ENCODE measurements at places on chromosomes 7 and 10.

GRCh38 chr10:110885932-110886674 is 14.4 kb downstream of the PDCD4 start:
- DNase-seq = no peak

- no peak for DNase-seq
Measured at GRCh38 chr10:30510932-30511700, 77.1 kb downstream of the MAP3K8 start.

DNA sequence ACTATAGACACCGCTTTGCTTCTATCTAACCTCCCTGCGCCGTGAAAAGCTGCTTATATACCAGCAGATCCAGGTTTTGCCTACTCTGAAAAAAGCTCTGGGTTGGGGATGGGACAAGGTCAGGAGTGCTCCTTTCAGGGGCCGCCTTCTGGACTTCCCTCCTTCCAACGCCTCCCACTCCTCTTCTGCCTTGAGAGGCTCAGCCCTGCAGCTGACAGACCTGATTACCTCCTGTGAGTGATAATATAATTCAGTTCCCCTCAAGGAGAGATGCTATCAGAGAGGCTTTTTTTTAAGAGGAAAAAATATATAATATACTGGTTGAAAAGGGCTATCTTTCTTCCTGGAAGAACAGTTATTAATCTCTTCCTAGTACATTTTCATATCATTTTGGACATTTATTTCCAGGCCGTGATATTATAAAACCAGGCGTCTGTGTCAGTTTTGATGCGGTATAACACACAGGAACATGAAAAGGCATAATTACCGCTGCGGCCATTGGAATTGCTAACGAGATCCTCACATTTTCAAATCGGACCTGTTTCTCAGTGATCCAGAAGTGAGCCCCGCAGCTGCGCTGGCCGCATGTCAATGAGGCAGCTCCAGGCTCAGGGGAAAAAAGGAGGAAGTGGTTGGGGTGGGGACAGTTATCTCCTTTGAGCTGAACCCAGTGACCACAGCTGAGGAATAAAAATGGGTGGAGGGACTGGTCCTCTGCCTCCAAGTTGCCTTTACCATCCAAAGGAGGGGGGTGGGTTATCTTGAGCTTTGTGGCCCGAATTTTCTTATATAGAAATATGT is 457.1 kb downstream of the TYW1 start:
- no peak for DNase-seq

DNA sequence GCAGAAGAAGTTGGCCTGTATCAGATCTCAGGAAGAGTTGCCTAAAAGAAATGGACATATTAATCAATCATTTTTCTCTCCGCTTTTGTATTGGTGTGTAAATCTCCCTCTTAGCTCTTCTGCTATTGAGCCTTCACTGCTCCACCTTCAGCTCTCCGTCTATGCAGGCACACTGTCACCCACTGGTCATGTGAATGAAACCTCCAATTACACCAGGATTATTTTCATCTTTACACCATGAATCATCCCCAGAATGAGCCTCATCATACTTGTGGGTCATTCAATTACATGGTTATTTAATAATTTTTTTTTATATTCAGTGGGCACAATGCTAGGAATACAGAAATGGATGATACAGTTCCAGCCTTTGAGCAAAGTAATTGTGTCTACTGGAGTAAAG is 92.6 kb downstream of the LRRC4 start:
- DNase-seq = no peak

DNA sequence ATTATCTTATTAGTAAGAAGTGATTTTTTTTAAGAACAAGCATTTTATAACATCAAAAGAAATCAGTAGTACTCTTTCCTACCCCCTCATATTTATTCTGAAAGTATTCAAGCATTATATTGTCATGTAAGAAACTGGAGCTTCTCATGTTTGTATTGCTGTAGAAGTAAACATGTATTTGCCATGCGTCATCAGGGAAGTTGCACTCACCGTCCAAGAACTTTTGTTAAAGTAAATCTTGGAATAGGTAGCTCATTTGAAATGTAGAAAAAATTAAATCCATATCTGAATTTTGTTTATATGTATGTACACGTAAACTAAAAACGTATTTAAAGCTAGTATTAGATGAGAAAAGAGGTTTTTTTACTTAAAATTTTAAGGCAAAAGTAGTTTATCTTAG is 96.8 kb downstream of the PTEN start:
- DNase-seq = no peak

- DNase-seq = no peak
Measured at GRCh38 chr7:68155676-68156075, 1159.0 kb downstream of the TYW1 start.

- DNase-seq = no peak
Measured at GRCh38 chr10:35998026-35998425, 355.9 kb upstream of the FZD8 start.

DNA sequence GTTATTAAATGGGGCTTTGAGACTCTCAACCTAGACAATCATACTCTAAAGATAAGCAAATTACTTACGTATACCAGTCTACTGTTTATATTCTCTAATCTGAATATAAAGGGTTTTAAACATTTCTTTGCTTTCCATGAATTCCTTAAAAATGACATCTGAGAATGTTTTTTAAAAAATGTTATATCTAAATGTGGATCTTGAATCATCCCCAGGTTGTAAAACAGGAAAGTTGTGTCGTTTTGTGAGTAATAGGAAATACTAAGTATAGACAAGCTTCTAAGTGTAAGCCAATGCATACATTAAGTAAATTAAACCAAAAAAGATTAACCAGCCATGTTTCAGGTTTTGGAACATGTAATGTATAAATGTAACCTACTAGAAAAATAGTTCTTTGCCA is 26.8 kb downstream of the ADD3 start:
- no peak for DNase-seq

DNA sequence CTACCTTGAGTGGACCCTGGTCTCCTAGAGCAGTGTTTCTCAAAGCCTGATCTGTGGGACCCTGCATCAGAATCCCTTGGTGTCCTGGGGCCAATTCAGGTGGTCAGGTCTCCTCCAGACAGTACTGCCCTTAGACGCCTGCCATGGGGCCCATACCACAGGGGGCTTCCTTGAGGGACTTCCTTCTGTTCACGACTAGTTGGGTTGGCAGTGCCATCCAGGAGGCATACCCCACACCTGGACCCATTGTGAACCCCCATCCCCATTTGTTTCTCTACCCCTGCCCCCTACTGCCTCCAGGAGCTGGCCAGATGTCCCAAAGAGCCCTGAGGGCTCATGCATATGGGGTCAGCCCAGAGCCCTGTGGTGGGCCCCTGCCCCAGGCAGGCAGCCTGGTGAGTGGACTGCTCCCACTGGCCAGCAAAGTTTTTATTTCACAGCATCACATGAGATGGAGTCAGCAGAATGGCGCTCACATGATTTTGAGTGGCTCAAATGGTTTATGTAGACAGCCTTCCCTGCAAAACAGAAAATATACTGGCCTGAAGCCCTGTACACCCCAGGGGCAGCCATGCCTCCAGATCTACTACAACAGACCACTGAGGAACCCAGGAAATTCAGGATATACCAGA is 259.9 kb upstream of the ZMIZ1 start:
- no peak for DNase-seq

- DNase-seq = no peak
Measured at GRCh38 chr7:47035522-47035921, 546.4 kb downstream of the TNS3 start.

All from CD8-positive, alpha-beta memory T cell (primary cell).